ENCODE measurements at places on chromosomes 4 and X.

GRCh38 chr4:4694296-4694772 lies 152.5 kb upstream of the STX18 start:
- DNase-seq: no peak

GRCh38 chr4:77193511-77194102 lies 36.6 kb downstream of the CCNG2 start:
- DNase-seq: peak; percentile 54

GRCh38 chr4:53717064-53717549 lies 125.8 kb upstream of the LNX1 start:
- DNase-seq: no peak

GRCh38 chrX:136163689-136164088 lies 16.4 kb downstream of the FHL1 start:
- DNase-seq: no peak

DNA sequence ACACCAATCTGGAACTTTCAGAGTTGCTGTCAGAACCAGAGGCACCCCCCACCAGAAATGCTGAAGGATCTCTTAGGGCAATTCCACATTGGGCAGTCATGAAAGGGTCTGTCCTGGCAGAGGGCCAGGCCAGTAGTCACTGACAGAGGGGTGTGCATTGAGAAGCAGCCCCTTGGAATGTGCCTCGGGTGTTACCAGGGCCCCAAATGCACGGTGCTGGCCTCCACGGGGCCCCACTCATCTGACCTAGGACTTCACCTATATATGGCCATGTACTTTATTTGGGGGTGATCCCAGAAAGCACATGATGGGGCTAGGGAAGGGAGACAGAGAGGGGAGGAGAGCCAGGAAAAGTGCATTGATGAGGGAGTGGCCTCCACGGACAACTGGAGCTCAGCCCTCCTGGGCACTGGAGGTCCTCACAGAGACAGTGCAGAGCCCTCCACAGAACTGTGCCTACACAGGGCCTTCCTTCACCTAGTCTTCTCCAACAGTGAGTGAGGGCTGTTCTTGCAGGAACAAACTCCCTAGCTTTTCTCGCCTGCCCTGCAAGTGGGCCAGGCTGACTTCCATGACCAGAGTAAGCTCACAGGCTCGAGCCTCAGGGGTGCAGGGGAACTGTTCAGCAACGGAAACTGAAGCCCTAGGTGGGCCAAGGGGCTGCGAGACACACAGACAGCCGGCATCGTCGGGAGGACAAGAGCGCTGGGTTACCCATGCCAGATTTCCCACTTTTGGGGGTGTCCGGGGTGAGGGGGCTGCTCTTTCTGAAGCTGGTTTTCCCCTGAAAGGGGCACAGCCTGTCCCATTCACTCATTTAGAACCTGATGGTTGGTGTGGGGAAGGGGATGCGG lies 136.2 kb downstream of the HMX1 start:
- no peak for DNase-seq

DNA sequence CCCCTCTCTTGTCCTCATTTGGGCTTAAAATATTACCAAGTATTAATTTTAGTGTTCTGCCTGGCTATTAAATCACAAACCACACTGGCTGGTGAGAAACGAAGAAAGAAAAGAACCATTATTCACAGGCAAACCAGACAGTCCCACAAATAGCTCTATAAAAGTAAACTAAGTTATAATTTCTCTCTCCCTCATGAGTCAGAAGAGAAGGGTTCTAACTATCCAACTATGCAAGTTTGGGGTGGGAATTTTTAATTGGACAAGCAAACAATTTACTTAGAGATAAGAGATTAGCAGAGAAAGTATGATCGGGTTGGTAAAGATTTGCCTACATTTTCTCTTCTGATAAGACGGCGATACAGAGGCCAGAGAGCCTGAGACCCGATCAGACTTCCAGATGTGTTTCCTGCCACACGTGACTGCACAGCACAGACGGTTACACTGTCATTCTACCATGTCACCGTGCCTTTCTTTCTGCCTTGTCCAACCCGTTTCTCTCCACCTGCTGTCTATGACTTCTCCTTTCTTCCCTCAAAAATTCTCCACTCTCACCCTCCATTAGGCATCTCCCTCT lies 52.3 kb downstream of the MEPE start:
- no peak for DNase-seq
